ENCODE measurements at places on chromosomes 3 and 15.

GRCh38 chr3:103388214-103388613, 953.4 kb downstream of the ZPLD1 start:
- DNase-seq = no peak

- no peak for DNase-seq
Measured at GRCh38 chr3:33392144-33392543, 48.1 kb downstream of the UBP1 start.

DNA sequence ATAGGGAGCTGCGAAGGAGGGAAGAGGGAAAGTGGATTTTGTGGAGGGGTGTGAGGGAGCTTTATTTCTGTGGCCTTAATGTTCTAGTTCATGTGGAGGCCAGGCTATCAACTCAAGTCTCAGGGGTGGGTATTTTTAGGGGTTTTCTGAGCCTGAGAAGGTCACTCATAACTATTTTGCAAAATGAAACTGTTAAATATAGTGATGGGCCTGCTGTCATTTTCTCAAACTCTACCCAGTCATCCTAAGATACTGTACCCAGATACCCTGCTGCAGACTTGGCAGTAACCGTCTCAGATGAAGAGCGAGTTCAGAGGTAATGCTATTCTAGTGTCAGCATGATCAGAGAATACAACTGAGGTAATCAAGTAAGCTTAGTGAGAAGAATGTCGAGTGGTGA, 545.0 kb upstream of the TBL1XR1 start:
- no peak for DNase-seq

DNA sequence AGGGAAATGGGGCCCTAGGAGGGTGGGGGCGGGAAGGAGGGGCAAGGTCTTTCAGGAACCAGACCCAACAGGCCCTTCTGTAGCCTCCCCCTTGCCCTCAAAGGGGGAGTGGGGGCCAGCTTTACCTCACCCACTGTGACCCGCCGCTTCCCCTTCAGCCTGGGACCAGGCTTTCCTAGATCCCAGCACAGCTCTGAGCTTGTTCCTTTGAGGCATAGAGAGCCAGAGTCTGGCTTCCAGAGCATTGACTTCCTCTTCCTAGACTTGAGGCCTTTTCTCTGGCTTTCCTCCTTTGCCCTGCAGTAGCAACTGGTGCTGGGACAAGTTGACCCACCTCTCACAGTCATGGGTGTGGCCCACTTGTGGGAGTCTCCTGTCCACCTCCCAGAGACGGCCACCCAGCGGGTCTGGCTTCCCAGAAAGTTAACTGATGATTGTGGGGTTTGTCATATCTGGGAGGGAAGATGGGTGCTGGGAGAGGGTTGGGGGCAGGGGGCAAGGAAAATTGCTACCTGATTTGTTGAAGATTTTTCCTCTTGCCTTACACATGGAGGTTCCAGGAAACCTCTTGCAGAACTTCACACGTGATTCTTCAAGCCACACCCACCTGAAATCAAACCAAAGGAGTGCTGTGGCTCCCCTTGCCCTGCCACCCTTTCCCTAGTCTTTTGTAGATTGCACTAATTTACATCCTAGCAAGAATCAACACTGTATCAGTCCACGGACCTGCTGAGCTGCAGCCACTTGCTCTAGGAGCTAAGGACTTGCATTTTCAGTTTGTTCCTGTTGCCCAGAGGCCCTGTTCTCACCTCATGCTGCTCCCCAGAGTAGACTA, 4.1 kb upstream of the CHST14 start:
- no peak for DNase-seq

- DNase-seq = no peak
Measured at GRCh38 chr3:154588831-154589230, 158.8 kb upstream of the GPR149 start.

GRCh38 chr3:177931346-177931745, 604.9 kb upstream of the KCNMB2 start:
- DNase-seq = no peak

GRCh38 chr3:140467104-140467577, 210.7 kb upstream of the TRIM42 start:
- no peak for DNase-seq

DNA sequence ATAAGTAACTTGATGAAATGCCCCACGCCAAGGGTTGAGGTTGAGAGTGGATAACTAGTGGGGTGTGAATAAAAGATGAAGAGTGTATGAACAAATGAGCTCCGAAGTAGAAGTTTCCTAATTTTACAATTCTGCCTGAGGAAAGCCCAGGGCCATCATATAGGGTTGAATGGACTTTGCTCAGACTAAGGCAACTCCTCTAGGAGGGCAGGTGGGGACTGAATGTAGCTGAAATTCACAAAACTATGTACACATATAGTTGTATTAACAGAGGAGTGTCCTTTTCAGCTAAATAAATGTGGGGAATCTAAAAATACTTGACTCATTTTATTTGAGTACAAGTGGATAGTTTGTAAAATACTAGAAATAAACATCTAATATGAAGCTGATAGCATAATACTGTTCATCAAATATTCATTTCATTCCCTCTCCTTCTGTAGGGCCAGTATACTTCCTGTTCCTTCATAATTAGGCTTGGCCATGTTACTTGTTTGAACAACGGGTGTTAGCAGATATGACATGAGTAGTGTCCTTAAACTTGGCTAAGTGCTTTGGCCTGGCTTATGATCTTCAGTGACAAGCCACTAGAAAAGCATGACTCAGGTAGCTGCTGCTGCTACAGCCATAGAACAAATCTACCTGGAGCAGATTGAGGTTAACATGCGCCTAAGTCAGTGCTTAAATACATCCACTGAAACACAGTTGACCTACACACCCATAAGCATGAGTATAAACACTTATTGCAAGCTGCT, 26.5 kb downstream of the PLSCR1 start:
- DNase-seq = no peak

- DNase-seq = no peak
Measured at GRCh38 chr3:66574091-66574490, 73.3 kb upstream of the LRIG1 start.

DNA sequence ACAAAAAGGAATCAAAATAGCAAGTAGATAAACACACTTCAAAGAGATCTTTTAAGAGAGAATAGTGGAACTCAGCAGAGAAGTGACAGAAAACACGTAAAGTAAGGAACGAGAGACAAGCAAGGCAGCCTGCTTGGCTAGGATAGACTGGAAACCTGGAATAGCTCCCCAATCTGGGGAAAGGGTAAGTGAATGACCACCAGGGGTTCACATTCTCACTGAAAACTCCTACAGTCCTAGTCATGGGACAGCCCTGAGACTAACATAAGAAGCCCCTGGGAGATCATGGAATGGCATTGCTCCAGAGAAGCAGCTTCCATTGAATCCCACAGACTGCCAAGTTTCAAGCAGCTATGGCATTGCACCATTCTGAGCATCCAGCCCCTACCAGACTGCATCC, 363.6 kb upstream of the ARPP21 start:
- no peak for DNase-seq

DNA sequence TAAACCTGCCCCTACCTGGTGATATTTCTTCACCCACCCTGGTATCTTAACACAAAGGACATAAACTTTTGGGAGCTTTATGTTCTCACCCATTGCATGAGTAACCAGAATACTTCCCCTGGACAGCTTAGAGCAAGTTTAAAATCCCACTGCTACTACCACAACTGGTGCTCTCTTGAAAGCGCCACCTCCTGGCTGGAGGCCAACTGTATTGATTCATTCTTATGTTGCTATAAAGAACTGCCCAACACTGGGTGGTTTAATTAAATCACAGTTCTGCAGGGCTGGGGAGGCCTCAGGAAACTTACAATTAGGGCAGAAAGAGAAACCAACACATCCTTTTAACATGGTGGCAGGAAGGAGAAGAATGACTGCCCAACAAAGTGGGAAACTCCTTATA, 592.4 kb downstream of the EPHA3 start:
- DNase-seq = no peak

DNA sequence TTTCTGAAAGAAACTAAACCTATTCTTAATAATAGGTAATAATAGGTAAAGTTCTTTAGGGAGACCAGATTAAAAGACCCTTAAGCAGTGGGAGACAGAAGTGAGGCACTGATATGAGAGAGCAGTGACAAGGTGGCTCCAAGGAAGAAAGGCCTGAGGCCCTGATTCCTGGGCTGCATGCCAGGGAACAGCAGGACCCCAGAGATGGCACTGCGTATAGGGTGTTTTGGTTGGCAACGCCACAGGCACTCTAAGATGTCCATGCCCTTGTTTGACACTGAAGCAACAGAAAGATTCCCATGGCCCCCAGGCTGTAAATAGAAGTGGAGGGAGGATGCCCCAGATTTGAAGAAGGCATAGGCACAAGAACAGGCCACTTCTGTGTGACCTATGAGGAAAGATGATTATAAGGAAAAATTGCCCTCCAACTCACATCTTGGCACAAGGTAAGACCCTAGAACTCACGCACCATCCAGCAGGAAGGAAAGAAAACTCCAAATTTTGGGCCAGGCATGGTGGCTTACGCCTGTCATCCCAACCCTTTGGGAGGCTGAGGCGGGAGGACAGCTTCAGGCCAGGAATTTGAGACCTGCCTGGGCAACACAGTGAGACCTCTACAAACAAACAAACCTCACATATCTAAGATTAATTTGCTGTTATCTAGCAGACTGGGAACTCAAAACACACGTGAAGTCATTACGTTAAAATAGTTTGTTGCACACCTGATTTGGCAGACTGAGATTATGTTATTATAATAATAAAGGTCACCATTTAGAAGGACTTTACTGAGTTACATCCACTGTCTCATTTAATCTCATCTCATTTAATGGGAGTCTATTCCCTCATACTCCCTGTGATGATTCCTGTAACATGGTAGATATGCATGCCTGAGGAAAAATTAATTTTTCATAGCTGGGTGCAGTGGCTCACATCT, 10.5 kb upstream of the BLM start:
- DNase-seq = no peak

DNA sequence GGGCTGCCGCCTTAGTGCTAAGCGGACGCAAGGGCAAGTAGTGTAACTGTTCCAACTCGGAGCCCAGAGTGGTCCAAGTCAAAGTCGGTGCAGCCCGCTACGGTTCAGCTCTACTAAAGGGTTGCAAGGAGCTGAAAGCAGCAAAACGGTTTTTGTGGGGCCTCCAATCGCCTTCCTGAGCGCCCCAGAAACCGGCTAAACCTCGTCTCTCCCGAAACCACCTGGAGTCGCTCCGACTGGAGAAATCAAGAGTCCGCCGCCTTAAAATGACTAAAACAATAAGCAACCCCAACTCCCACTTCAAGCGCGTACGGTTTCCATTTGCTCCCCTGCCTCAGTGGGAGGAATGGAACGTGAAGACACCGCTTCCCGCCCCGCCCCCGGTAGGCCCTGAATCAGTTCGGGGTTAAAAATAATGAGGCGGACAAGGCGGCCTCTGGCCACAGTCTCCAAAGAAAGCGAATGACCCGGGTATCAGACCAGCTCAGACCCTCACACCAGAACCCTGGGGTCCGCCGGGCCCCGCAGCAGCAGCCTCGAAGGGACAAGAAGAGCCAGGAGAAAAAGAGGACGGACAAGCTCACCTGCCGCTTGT, 401 bp downstream of the SEC11A start:
- DNase-seq = no peak

DNA sequence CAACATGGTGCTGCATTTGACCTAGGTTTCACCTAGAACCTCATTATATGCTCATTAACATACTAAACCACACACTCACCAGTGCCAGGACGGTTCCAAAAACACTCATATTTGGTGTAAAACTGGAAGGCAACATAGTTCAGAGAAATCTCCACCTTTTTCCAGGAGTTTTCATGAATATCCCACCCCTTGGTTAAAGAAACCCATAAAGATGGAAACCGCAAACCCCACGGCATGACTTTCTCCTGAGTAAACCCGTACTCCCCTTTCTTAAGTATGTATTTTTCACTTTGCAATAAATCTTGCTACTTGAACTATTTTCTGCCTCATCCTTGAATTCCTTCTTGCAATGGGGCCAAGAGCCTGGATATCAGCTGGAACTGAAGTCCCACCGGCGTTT, 379.3 kb downstream of the MAGI1 start:
- DNase-seq = no peak

DNA sequence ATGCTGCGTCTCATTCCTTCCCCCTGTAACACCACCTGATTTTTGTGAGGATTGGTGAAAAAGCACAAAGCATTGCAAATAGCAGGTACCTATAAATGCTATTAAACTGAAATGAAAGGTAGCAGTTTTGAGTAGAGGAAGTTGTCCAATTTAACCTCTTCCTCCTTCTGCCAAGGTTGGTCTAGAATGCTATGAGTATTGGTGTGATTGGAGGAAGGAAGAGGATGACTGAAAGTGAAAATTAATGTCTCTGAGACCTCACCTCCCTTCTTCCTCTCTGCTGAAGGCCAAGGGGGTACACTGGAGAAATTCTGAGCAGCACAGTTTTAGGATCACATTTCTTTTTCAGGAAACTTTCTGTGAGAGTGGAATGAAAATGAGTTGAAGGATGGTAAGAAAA, 94.4 kb downstream of the DTWD1 start:
- no peak for DNase-seq

DNA sequence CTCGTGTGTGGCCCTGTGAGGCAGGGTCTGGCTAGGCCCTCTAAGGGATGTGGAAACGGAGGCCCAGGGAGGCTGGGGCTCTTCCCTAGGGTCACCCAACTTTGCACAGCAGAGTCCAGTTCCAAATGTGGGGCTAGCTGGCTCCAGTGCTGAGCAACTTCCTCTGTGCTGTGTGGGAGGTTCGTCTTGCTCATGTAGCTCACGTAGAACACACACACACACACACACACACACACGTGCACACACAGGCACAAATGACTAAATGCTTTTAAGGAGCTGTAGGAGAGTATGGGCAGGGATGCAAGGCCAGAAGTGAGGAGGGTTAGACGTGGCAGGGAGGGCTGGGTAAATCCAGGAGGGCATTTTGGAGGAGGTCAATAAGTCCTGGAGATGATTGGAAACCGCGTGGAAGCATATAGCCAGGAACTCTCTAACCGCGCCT, 213.8 kb downstream of the RPLP1 start:
- DNase-seq = no peak

DNA sequence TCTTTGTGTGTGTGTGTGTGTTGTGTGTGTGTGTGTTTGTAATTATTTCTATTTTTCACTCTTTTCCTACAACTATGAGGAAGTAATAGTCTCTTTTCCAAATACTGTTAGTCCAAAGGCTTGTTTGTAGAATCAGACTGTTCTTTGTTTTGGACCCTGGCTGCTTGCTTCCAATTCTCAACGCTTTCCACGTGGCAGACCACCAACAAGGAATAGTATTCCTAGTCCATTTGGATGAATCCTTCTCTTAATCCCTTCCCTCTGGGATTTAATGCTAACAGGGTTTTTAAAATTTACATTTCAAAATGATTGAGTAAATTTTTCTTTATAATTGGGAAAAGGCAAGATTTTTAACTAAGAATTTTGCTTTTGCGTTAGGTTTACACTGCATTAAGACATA, 62.7 kb downstream of the ADAMTSL3 start:
- DNase-seq = no peak

Data from NCI-H1436 treated with DMSO at 0.1 percent for 48 hours (cell line).